ENCODE measurements at places on chromosomes 5 and 9. TPM values are rescaled to one million over a fixed set of nuclear protein-coding genes. Genes with fewer than 3 reads are reported as not detected.

- DNase-seq = no peak
Observed at GRCh38 chr9:4547016-4547415, 56.7 kb downstream of the SLC1A1 start.

DNA sequence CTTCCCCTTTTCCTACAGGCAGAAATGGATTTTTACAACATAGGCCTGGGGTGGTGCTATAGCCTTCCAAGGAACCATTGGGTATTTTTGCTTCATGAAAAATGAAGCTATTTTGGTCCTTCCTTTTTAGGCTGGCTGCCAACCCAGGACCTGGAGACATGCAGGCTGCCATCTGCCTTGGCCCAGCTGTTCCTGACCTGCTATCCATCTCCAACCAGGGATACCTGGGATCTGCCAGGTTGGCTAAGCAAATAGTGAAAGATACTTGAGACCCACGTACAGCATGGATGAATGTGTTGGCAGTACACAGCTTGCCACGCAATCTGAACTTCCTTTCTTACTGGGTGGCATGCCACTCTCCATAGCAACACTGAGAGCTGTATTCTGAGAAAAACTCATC, 31.1 kb downstream of the MRPS27 start:
- DNase-seq = no peak

DNA sequence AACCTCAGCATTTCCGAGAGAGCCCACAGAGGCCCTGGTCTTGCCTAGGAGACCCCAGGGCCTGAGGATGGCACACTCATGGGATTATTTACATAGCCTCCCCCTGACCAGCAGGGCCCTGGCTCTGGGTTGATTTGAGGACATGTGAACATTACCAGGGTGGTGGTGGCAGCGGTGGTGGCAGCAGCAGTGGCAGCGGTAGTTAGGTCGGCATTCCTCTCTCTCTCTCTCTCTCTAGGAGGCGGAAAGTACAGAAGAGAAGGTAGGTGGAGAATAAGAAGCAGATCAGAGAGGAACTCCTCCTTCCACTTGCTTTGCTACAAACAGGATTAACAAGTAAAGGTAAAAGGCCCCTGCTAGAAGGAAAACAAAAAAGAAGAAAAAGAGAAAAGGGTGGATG, 39.3 kb downstream of the B4GALT1 start:
- no peak for DNase-seq

Gene WDR38
- total RNA-seq = not detected

DNA sequence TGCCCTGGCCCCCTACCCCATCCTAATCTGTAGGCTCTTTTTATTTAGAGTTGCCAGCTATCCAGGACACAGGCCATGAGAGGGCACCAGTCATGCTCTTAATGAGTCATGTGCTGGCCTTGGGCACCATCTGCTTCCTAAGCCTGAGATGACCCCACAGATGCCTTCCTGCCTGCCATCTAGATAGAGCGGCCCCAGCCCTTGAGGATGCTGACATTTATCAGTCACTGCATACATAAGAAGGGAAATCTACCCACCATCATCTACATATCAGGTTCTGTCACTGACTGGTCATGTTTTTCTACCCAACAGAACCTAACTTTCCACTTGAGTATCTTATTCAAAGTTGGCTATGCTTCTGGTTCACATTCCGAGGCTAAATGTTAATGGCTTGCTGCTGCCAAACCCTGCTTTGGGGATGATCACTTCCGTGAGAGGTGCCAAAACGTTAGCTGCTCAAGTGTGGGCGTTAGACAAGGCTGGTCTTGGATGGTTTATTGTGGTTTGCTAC, 49.9 kb upstream of the TTC23L start:
- DNase-seq = no peak

DNA sequence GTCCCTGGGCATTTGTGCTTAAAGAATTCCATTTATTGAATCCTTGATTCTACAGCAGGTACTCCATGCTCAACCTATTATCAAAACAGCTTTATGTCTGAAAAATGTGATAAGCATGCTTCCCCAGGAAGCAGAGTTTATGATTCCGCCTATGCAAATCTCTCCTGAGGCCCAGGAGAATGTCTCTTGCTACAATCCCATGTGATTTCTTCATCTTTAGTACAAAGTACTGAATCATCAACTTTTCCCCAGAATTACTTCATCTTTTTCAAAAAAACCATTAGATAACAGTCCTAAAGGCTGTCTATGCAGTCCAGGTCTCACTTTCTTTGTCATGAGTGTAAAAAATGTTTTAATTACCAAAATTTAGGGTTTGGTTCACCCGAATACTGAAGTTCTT, 130.2 kb upstream of the ADAMTSL1 start:
- no peak for DNase-seq

DNA sequence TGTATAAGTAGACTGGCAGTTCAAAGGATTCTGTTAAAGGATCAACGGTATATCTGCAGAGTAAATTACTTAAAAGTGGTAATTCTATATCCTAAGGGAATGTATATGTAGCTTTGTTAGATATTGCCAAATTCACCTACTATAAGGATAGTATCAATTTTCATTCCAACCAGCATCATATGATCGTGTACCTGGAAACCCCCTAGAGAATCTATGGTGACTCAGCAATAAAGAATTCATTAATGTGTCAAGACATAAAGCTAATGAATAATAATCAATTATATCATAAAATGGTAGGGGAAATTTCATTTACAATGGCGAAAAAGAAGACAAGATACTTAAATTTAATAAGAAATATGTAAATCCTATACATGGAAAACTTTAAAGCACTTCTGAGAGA, 234.1 kb upstream of the ACTBL2 start:
- DNase-seq = no peak

DNA sequence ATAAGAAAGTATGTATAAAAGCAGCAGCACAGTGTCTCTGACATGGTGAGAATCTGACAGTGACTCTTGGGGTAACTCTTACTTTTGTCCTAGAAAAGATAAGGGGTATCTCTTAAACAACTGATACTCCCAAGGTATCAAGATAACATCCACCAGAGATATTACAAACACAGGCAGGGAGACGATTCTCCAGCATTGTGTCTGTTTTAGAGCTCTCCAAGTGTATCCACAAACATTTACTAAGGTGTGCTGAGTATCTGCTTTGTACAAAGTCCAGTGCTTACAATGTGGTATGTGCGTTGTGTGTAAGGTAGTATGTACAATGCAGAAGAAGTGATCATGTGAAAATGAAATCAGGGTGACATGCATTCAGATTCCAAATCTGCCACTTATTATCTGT, 4.4 kb upstream of the TMEM245 start:
- DNase-seq = no peak

DNA sequence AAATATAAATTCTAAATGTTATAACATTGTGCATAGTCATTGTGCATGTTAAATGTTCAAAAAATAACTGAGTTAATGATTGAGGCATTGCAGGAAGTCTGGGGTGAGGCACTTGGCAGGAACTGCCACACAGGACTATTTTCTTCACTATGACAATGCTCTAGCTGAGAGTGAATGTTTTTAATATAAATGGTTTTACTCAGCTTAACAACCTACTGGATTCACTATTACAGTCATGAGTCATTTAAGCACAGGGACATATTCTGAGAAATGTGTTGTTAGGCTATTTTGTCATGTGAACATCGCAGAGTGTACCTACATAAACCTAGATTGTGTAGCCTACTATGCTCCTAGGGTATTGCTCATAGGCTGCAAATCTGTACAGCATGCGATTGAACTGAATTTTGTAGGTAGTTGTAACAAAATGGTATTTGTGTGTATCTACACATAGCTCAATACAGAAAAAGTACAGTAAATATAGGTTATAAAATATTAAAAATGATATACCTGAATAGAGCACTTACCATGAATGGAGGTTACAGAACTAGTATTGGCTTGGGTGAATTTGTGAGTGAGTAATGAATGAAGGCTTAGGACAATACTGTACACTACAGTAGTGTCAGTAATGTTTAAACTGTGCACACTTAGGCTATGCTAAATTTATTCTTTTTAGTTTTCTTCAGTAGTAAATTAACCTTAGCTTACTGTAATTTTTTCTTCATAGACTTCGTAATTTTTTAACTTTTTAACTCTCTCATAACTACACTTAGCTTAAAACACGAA, 346.1 kb upstream of the PTGER4 start:
- no peak for DNase-seq

GRCh38 chr5:149372076-149372795, 6.9 kb downstream of the IL17B start:
- no peak for DNase-seq

GRCh38 chr5:132283423-132284043, 10.7 kb upstream of the SLC22A4 start:
- no peak for DNase-seq

GRCh38 chr9:108813951-108814601, 41.7 kb downstream of the ACTL7B start:
- DNase-seq = peak; percentile 38

DNA sequence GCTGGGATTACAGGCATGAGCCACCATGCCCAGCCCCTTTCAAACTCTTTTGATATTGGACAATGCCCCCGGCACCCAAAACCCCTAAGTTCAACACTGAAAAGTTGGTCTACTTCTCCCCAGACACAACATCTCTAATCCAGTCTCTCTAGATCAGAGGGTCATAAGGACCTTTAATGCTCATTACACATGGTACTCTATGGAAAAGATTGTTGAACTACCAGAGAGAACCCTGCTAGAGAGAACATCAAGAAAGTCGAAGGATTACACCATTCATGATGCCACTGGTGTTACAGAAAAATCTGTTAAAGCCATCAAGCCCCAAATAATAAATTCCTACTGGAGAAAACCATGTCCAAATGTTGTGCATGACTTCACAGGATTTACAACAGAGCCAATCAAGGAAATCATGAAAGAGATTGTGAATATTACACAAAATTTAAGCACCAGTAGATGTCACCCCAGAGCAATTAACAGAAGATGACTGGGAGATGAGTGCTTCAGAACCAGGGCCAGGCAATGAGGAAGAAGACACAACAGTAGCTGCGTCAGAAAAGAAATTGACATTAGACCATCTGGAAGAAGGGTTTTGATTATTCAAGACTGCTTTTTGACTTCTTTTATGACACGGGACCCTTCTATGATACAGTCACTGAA, 28.3 kb upstream of the NIPAL4 start:
- peak; percentile 38 for DNase-seq

Gene GLIPR2
- 14.5 TPM for total RNA-seq

DNA sequence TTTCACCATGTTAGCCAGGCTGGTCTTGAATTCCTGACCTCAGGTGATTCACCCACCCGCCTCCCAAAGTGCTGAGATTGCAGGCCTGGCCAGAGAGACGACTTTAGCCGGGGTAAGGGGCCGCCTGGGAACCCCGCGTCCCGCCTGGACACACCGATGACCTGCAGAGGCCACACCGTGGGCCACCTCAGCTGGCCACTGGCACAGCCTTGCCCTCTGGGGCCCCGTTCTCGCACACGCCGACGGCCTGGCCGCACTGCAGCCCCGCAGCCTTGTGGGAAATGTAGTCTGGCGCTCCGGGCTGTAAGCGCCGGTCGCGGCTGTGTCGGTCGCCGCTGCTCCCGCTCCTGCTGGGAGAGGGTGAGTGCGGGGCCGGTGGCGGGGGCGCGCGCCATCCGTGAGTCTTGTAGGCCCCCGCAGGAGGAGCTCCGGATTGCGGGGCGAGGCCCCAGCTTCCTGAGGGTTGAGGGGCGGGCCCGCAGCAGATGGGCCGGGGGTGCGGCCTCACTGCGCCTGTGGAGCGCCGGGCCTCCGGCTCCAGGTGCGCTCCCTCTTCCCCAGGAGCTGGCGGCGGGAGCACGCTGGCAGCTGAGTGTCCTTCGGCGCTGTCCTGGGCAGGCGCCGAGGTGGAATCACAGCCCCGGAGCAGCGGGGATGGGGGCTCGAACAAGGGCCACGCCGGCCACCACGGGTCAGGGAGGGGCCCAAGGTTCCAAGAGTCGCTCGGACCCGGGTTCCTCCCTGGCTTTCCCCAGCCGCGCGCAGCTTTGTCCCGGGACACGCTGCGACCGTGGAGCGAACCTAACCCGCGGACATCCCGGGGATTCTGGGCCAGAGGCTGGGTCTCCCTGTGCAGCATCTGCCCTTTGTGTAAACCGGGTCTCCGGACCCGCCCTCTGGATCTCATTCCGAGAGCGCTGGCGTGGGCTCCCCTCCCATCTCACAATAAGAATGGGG, at the start of gene ZFP2:
TSS of gene ZFP2 (plus strand) at position 299 of the 957 bp plus-strand sequence. CDS start 35,401 bp downstream, outside the sequence.
- peak; percentile 21 for DNase-seq

DNA sequence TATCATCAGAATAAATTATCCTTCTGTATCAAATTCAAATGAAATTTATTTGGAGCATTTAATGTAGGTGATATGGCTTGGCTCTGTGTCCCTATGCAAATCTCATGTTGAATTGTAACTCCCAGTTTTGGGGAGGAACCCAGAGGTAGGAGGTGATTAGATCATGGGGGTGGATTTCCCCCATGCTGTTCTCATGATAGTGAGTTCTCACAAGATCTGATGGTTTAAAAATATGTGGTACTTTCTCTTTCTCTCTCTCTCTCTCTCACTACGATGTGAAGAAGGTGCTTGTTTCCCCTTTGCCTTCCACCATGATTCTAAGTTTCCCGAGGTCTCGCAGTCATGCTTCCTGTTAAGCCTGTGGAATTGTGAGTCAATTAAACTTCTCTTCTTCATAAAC, 678.4 kb upstream of the RGMB start:
- no peak for DNase-seq

DNA sequence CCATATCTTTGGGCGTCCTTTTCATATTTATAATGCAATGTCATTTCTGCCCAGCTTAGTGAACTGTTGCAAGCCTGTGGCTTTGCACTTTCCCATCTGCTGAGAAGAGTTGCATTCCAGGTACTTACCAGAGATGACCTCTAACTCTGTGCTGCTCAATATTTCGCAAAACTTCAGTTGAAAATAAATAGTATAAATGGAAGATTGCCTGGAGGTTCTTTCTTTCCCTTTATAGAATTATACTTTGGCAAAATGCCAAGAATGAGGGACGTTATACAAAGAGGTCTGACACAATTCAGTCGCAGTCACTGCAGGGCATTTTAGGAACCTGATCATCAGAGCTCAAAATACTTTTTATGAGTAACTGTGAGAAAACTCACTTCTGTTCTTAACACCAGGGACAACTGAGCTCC, 18.9 kb upstream of the VLDLR start:
- DNase-seq = no peak

DNA sequence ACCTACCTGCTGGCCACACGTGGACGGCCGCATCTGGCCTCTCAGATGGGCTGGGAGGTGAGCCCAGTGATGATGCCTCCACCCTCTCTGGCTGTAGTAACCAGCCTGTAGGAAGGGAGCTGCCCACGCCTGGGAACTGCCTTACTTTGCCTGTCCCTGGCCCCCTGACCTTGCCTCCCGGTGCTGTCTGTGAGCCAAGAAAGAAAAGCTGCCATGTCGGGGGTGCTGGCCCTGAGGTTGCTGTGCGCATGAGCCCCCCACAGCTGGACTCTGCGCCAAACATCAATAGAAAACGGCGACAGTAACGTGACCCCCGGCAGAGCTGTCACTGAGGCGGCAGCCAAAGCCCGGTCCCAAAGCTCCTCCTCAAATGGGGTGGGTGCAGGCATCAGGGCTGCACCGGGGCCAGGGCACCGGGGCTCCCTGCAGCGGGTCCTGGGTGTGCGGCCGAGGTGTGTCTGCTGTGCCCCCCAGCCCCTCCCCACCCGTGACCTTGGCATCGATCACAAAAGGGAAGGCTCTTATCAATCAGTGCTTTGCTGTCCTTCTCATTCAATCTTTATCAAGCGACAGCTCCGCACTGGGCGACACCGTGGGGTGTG, 15.3 kb upstream of the SLC9A3 start:
- DNase-seq = no peak

Data from HCT116 (cell line).